H4 (cell line): ENCODE measurements at places on chromosomes 4 and X. TPM values are rescaled to one million over a fixed set of nuclear protein-coding genes. Genes with fewer than 3 reads are reported as not detected.
A peak's percentile ranks its signal among the peaks of the same experiment; 100 is the strongest.

DNA sequence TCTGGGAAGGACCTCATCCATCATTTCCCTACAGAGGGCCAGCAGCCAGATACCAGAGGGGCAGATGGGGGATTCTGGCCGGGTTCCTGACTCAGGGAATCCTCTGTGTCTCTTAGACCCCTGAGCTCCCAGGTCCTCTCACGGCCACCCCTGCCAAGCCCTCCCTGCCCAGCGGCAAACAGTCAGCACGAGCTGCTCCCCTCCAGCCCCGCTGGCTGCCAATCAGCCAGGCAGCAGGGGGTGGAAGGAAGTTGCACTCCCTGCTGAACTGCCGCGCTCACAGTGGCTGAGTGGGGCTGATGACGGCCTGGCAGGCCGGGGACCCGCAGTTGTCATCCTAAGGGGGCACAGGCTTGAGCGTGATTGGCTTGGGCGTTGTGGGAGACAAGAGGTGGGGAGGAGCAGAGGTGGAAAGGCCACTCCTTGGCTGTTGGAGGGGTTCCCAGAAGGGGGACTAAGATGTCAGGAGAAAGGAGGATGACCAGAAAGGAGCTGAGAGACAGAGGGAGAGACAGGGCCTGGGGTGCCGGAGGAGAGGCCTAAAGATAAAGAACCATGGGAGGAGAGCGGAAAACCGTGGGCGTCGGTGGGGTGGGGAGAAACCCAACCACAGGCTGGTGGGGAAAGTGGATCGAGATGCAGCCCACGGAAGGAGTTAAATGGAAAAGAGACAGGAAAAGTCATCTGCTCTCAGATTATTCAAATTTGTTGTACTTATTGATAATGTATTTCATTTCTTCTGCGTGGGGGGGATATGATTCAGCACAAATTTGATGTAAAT is 4.4 kb upstream of the CCDC149 start:
- no peak for DNase-seq

- no peak for DNase-seq
Observed at GRCh38 chr4:98503676-98504075, 154.7 kb downstream of the TSPAN5 start.

DNA sequence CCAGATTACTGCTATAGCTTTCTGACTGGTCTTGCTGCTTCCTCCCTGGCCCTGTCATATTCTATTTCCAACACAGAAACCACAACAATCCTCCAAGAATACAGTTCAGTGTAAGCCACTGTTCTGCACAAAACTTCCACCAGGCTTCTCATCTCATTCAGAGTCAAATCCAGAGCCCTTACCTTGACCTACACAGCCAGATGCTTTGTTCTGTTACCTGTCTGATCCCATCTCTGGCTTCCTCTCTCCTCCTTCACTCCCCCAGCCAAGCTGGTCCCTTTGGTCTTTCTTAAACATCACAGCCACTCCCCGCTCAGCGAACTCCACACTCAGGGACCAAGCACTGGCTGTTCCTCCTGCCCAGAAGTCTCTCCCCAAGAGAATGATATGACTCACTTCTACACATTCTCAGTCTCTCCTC is 84.8 kb upstream of the BMP2K start:
- DNase-seq = no peak

DNA sequence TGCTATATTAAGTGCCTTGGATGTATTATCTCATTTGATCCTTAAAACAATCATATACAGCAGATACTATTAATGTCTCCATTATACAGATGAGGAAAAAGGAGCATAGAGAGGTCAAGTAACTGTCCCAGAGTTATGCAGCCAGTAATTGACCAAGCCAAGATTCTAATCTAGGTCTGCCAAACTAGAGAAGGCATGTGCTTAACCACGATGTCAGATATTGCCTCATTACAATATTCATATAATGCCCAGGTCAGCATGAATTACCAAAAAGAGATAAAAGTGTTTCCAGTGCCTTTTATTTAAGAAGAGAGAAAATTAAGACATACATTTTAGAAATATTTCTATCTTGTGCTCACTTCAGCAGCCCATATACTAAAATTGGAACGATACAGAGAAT is 7.1 kb downstream of the ARHGEF6 start:
- DNase-seq = no peak

DNA sequence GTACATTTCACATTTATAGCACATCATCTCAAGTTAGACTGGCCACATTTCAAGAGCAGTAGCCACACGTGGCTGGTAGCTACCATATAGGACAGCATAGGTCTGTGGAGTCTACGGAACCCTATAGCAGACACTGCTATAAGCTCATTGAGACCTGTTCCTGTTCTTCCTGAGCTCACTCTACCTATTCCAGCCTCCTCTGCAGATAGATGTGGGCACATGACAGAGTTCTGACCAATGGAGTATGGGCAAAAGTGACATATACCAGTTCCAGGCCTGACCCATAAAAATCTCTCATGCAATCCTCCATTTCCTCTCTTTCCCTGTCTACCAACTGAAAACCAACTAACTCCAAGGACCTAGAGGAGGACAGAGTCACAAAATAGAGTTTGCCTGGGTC is 3.5 kb upstream of the HDAC6 start:
- no peak for DNase-seq

- no peak for DNase-seq
Observed at GRCh38 chr4:1136048-1136447, 22.7 kb upstream of the RNF212 start.

- DNase-seq = no peak
Observed at GRCh38 chr4:27084685-27085361, 224.2 kb downstream of the STIM2 start.

DNA sequence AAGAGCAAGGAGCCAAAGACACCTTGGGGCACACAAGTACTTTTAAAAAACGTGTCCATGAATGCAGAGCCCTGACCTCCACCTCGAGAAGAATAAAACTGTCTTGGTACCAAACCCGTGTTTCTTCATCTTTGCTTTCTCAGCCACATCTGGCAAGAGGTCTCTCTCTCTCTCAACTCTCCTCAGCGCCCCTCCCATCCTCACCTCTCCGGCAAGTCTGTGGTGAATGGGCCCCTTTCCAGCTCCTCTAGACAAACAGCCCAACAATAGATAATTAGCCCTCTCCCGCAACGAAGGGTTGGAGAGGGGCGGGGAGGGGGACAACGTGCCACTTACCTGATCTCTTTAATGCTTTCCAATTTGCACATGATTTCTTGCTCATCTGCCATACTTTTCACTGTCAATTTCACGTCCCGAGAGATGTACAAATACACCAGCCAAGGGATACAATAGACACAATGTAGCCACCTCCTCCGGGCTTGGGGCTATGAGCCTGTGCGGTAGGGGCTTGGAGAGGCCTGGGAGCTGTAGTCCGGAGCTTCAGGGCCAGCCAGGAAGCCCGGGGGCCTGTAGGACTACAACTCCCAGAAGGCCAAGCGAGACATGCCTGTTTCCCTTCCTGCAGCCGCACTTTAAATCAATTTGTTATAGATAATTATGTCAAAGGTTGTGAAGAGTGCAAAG is at the start of gene ZC4H2:
ZC4H2 (minus strand) TSS at position 462 of the 684 bp plus-strand sequence; CDS start at position 389, 73 bp downstream.
- peak; percentile 34 for DNase-seq

DNA sequence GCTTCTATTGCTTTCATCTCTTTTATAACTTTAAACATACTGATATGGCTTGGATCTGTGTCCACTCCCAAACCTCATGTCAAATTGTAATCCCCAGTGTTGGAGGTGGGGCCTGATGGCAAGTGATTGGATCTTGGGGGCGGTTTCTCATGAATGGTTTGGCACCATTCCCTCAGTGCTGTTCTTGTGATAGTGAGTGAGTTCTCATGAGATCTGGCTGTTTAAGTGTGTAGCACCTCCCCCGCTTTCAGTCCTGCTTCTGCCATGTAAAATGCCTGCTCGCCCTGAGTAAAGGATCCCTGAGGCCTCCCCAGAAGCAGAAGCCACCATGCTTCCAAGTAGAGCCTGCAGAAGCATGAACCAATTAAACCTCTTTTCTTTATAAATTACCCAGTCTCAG is 17.7 kb downstream of the MND1 start:
- no peak for DNase-seq

DNA sequence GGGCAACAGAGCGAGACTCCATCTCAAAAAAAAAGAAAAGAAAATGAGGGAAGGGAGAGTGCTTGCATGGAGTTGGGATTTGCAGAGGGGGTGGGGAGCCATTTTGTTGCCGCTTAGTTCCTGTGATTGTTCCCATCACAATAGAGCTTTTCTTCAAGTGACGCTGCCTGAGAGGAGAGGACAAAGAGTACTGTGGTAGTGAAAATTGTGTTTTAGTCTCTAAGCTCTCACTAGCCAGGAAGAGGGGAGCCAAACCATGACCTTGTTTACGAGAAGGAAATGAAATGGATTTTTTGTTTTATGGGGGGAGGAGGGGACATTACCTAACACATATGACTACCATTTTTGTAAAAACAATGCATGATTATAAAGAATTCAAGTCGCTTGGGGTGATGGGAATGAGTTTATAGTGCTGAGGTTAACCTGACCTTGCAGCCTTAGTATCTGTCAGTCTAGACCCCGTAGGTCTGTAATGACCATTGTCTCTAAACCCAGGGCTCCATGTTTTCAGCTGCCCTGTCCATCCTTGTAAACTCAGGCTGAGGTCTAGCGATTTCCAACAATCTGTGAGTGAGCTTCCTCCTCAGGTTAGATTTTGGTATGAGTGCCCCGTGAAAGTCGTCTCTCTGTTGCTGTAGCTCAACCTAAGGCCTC is 18.8 kb downstream of the SRD5A3 start:
- DNase-seq = no peak

- no peak for DNase-seq
Observed at GRCh38 chr4:171650543-171650942, 162.7 kb upstream of the GALNTL6 start.

GRCh38 chrX:139297638-139298037 is 232.9 kb upstream of the F9 start:
- no peak for DNase-seq

DNA sequence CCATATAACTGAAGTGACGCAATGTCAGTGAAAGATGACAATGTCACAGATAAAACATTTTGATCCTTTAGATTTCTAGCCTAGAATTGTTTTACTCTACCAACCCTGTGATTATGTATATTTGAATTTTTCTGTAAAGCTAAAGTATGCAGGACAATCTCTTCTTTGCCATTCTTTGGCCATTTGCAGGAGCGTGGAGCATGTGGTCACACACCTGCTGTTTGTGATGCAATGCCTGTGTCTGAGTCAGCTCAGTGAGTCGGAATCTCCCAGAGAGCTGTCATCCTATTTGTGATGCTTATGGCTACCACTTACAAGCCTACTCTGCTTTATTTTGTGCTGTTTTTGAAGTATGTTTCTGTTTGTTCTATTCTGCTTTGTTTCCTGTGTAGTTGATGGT is 214.5 kb downstream of the NAF1 start:
- peak; percentile 33 for DNase-seq

DNA sequence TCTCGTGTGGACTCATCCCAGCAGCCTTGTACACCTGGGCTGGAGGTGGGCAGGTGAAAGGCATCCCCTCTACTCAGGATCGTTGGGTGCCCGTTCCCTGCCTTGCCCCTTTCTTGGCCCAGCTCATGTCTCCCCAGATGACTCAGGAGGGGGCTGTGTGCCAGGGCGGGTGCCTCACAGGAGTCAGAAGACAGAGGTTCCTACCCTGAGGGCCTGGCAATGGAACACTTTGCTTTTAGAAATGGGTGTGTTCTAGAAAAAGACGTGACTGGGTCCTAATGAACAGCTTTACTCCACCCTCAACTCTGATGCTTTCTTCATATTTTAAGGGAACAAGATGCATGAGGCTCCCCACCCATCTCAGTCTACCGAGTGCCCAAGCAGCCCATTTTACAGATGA is 22.5 kb upstream of the TRIM2 start:
- DNase-seq = no peak

- DNase-seq = no peak
Observed at GRCh38 chr4:87409420-87409939, 12.9 kb upstream of the NUDT9 start.

GRCh38 chrX:10516781-10517322 is 103.5 kb downstream of the MID1 start:
- no peak for DNase-seq

DNA sequence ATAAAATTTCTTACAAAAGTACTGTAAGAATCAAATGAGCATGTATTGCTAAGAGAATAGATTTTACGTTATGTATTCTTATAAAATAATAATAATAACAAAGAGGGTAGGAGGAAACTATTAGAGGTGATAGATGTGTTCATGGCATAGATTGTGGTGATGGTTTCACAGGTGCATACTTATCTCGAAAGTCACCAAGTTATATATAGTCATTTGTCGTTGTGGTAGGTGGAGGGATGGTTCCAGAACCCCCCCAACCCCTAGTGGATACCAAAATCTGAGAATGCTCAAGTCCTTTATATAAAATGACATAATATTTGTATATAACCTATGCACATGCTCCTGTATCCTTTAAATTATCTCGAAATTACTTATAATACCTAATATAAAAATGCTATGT is 36.7 kb upstream of the H2AZ1 start:
- DNase-seq = no peak

DNA sequence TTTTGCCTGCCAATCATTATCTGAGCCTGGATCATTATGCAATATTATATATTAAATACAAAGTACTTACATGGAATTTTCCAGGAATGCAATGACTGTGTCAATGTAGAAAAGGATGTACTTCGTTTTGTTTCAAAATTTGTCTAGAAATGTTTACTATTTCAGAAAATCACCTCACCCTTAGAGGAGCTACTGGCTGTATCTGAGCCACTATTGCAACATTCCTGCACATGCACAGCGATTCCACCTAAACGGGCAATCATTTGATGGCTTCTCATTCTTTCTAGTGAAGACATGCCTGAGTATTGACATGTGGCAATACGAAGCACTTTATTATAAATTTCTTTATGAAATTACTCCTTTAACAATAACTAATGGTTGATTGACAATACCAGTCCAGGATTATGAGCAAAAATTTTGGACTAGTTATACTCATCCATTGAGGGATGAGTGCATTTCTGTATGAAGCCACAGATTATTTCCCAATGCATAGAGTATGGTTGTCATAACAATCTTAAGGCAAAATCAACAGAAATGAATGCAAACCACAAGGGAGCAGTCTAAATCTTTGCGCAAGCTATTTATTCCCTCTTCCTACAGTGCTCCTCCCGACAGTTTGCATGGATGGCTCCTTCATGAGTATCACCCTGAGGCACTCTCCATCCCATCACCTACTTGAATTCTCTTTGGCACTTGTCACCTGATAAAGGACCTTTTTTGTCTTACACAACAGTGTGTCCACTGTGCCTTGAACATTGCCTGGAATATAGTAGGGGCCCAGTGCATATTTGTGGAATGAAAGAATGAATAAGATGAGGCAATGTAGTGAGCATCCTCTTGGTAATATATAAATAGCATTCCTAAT is 35.8 kb upstream of the MMAA start:
- DNase-seq = no peak

GRCh38 chr4:175714686-175715085 is 97.4 kb downstream of the GPM6A start:
- DNase-seq = no peak

- DNase-seq = no peak
Observed at GRCh38 chr4:131337936-131338335, 1811.2 kb upstream of the PCDH10 start.

Gene PCDH7
- 34.0 and 38.8 TPM in 2 replicates for total RNA-seq

Gene GAGE12E
- total RNA-seq = not detected in 2 replicates

Gene CYP4V2
- total RNA-seq = 13.6 and 22.0 TPM in 2 replicates

Gene GAGE12H
- not detected in 2 replicates for total RNA-seq

Gene L1CAM
- total RNA-seq = 7.9 and 9.7 TPM in 2 replicates

Gene ADH1C
- 0.06 and 1.6 TPM in 2 replicates for total RNA-seq

Gene SH2D1A
- not detected in 2 replicates for total RNA-seq

Gene PLS3
- total RNA-seq = 126 and 161 TPM in 2 replicates

Gene ARHGAP6
- total RNA-seq = 0.14 and 0.66 TPM in 2 replicates

Gene SUPT20HL1
- total RNA-seq = not detected in 2 replicates

Gene DUSP21
- not detected in 2 replicates for total RNA-seq
